ENCODE measurements at places on chromosomes 7 and 10.

DNA sequence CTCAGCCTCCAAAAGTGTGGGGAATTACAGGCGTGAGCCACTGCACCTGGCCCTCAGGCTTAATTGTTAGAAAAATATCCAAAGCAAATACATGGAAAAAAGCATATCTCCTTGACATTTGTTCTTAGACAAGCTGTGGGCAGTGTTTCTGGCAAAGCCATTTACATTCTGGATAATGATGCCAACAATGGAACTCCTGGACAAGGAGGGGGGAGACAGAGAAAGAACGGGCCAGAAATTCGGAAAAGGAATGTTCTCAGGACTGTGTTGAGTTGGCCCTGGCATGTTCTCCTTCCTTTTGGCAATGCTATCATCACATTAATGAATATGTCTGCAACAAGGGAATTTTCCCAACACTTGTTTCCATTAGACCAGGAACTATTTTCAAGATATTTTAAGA is 88.7 kb downstream of the UBE2H start:
- peak; percentile 58 for DNase-seq

- no peak for DNase-seq
Observed at GRCh38 chr10:82674036-82674435, 799.0 kb downstream of the NRG3 start.

GRCh38 chr10:54691331-54691730 is 109.7 kb downstream of the PCDH15 start:
- no peak for DNase-seq

DNA sequence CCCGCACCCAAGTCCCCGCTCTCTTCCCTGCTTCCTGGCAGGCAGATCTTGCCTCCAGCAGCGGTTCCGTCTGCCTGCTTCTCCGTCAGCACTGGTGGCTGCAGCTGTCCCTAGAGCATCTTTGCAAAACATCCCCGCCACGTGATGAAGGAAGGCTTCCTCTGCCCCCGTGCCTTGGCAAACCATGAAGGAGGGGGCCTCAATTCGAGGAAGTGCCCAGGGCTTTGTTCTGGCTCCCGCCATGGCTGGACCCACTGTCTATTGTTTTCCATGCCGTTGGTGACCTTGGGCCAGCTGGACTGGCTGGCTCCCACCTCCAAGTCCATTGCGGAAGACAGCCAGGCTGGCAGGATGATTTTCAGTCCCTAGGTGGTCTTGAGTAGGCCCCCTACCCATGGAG is 13.2 kb upstream of the AQP1 start:
- no peak for DNase-seq

DNA sequence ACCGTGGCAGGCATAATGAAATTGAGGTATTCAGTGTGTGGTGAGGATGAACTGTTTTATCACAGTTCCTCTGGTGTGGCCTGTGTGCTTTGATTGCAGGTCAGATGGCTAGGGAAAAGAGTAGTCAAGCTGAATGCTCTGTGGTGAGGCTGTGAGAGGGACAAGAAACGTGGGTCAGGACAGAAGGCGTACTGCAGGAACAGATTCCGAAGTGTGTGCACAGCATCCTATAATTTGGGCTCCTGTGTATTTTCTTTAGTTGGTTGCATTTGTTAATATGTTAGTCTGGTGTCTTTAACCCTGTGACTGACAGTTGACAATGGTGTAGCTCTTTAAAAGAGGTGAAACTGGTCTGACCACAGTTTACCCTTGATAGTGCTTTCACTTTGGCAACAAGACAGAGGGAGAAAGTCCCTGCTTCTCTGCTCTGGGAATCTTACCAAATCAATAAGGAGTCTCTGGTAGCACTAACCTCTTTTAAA is 76.5 kb downstream of the AUTS2 start:
- DNase-seq = no peak

- DNase-seq = no peak
Observed at GRCh38 chr7:2920956-2921652, 77.0 kb upstream of the GNA12 start.

DNA sequence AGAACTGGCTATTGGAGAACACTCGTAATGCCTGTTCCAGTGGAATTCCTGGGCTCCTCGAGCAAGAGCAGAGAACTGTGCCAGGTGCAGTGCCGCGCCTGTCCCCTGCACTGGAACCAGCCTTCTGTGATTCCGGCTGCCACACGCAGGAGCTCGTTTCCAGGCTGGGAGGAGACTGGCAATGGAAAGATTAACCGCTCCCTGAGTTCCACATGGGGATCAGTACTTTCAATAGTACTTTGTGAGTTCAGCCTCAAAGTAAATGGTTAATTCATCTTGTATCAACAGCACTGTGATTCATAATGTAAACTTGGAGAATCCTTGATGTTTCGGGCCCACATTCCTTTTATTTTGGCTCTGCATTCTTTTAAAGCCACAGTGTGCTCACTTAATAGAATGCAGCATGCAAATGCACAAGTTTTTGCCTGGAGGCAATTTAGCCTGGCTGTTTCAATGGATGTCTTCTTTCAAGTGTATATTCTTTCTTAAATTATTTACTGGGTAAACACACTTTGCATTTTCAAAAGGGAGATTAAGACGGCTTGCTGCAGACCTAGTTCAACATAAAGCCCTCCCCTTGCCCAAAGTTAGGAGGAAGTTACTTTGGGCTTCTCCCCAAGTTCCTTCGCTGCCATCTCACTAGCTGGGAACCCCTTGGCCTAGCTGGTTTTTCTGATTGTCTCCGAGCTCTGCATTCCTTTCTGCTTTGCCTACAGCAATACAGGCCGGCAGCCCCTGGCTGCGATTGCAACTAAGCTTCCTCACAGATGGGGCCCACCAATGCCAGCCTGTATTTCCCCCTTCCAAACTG is 138.1 kb upstream of the TCF7L2 start:
- peak; percentile 87 for DNase-seq

- no peak for DNase-seq
Observed at GRCh38 chr7:71637578-71637977, 505.6 kb downstream of the GALNT17 start.

- no peak for DNase-seq
Observed at GRCh38 chr7:108167460-108167859, 37.3 kb upstream of the LAMB4 start.

DNA sequence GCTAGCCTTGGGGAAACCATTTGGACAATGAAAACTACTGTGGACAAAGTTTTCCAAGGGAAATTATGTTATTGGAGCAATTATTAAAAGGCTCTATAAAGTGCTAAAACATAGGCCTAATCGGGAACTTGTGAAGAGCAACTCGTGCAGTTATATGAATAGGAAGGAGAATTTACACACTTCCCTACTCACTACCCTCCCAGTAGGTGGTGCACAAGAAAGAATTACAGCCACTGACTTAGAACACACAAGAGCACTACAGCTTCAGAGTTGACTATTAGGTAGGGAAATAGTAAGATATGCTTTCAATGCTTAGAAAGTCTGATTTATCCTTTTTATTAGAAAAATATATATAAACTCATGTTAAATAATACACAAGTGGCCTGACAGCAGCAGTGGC is 47.2 kb downstream of the GSAP start:
- DNase-seq = no peak

GRCh38 chr10:33134011-33134751 is 176.2 kb upstream of the ITGB1 start:
- no peak for DNase-seq

- DNase-seq = no peak
Observed at GRCh38 chr10:30447125-30447799, 13.3 kb downstream of the MAP3K8 start.

- DNase-seq = no peak
Observed at GRCh38 chr7:64602518-64602917, 39.6 kb upstream of the ZNF680 start.

GRCh38 chr10:25102147-25102822 is 72.5 kb upstream of the GPR158 start:
- no peak for DNase-seq

GRCh38 chr10:133456041-133456951 is 2.6 kb downstream of the SCART1 start:
- DNase-seq = no peak

- DNase-seq = no peak
Observed at GRCh38 chr7:69643708-69644445, 45.6 kb downstream of the AUTS2 start.

- no peak for DNase-seq
Observed at GRCh38 chr10:11661441-11661840, 50.0 kb upstream of the USP6NL start.

GRCh38 chr10:71395621-71396020 is 1.1 kb upstream of the CDH23 start:
- no peak for DNase-seq

- no peak for DNase-seq
Observed at GRCh38 chr7:136016649-136017395, 39.7 kb upstream of the MTPN start.

- no peak for DNase-seq
Observed at GRCh38 chr10:33734393-33735155, 400.1 kb upstream of the NRP1 start.

GRCh38 chr7:150383710-150384397 is 4.7 kb downstream of the ZNF775 start:
- peak; percentile 73 for DNase-seq

DNA sequence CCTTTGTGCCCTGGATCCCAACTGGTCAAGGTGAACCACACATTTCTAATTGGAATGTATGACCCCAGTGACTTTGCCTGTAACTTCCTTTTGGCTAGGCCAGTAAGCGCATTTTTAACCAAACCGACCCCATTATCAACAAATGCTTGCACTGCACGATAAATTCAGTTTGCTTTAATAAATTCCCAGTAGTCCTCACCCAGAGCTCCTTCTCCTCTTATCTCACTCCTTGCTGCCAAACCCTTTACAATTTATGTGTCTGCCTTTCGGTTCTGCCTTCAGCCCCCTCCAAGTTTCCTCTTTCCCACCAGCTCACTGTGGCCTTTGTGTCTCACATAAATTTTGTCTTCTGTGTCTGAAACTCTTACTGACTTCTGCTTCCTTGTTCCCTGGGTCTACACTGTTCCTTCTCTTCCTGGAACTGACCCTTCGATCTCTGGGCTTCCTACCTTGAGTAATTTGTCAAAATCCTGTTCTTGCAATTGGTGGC is 59.0 kb downstream of the TBXAS1 start:
- DNase-seq = no peak

DNA sequence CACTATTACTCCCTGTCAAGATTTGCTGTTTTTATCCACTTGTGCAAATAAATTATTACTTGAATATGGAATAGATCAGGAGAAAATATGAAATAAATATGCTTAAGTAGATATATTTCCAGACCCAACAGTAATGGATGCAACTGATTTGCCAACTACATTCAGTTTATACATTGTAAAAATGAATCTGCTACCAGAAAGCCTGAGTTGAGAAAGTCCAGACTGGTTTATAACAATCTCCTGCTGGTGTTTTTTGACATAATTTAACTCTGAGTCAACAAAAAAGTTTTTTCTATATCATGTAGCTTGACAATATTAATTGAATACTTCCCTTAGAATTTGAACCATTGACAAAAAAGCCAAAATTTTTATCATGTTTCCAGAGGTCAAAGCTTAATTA is 265.8 kb upstream of the SEMA3D start:
- DNase-seq = no peak

- no peak for DNase-seq
Observed at GRCh38 chr10:49592726-49593563, 17.2 kb upstream of the SLC18A3 start.

GRCh38 chr7:36045326-36045725 is 107.7 kb upstream of the EEPD1 start:
- DNase-seq = no peak

DNA sequence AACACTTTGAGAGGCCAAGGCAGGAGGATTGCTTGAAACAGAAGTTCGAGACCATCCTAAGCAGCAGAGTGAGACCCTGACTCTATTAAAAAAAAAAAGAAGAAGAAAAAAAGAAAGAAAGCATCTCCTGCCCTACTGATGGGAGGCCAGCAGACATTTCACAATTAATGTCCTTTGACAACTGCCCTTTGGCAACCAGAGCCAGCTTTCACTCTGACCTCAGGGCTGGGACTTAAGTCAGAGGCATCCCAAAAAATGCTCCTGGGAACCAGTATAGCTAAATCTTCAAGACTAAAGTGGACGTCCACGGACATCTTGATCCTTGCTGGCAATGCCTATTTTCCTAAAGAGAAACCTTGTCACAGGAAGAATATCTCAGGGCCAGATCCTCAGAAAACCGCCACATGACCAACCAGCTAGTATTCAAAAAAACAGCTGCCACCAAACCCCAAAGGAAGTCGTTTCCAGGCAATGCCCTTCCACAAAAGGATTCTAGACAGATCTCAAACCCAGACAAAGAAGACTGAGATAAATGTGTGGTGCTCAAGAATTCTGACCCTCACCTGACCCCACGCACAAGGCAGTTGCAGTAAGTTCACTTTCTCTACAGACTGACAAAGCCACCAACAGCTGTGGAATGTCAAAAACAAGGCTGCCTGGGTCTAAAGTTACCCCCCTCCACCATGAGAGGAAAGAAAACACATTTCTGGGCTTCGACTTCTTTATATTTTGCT is 18.4 kb downstream of the GFRA1 start:
- DNase-seq = no peak

DNA sequence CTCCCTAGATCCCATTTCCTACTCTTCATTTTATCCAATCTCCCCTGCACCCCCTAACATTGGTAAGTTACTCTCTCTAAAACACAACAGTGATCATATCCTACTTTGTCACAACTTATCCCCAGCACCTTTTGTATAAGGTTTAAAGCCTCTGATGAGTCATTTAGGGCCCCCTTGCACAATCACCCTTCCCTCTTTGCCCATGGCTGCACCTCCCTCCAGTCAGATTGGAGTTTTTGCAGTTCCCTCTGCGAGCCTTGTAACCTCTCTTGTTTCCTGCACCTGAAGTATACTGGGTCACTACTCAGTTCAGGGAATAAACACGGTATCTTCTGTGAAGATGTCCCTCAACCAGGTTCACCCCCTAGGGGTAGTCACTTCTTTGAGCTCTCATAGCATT is 55.9 kb upstream of the ADRB1 start:
- DNase-seq = no peak

- peak; percentile 89 for DNase-seq
Observed at GRCh38 chr7:29146057-29146706, at the start of gene CPVL. Gene CPVL (minus strand): TSS chr7:29146537. CDS start chr7:29121061, 25,476 bp downstream.

GRCh38 chr10:27621461-27621860 is 117.4 kb downstream of the RAB18 start:
- DNase-seq = no peak

GRCh38 chr7:116324582-116324981 is 114.2 kb downstream of the TES start:
- no peak for DNase-seq

DNA sequence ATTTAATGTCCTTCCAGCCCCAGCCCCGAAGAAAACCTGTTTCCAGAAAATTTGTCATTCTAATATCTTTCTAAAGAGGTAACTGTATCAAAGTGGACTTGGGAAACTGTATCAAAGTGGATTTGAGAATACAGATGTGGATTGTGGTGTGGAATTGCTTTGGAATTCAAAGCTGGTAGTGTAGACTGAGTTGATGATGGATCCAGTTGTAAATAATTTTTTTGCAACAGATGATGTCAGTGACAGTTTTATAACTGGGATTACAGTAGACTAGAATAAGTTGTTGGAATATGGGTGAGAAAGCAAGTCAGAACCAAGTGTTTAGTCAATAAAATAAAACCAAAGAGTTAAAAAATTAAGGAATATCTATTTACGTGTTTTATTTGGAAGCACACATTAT is 202.1 kb downstream of the LRMDA start:
- no peak for DNase-seq
